ENCODE measurements at places on chromosomes 1 and 21. TPM values are rescaled to one million over a fixed set of nuclear protein-coding genes. Genes with fewer than 3 reads are reported as not detected.

GRCh38 chr21:45410151-45410864, 5.3 kb downstream of the COL18A1 start:
- no peaks in the 10 kb centered on the region for H3K36me3 ChIP-seq
- H3K4me3 ChIP-seq = no peak overlapping the region
- H3K27me3 ChIP-seq = peaks cover 16% of the 10 kb centered on the region
- no peak overlapping the region for H3K27ac ChIP-seq
- no peak for DNase-seq
- H3K4me1 ChIP-seq = no peaks in the 10 kb centered on the region

DNA sequence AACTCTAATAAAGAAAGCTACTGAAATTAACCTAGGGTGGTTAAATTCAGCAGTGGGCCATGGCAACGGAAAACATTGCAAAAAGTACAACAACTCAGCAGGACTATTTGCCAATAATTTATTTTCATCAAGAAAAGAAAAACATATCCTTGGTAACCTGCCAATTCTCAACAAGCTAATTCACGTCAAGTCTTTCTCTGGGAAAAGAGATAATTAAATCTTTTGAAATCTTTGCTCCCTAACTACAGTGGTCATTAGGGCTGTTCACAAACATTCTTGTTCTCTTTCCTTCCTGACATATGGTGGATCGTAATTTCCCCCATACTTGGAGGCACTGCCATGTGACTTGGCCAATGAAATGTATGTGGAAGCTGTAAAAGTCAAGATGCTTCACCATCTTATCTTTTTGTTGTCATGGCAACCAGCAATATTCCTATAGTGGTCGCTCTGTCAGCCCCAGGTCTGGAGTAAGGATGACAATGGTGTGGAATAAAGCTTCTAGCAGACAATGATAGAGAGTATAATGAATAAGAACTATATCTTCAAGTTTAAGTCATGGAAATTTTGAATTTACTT, 29.6 kb upstream of the ZNF326 start:
- H3K27ac ChIP-seq = no peak overlapping the region
- peaks cover 5% of the 10 kb centered on the region for H3K4me1 ChIP-seq
- no peaks in the 10 kb centered on the region for H3K27me3 ChIP-seq
- no peaks in the 10 kb centered on the region for H3K36me3 ChIP-seq
- H3K4me3 ChIP-seq = no peak overlapping the region

Gene TFF3
- total RNA-seq = not detected

GRCh38 chr1:225468270-225469020, 40.6 kb upstream of the LBR start:
- H3K27ac ChIP-seq = peak overlapping the region; percentile 97
- peak; percentile 50 for DNase-seq
- peak overlapping the region; percentile 55 for H3K4me3 ChIP-seq
- no peaks in the 10 kb centered on the region for H3K27me3 ChIP-seq
- H3K4me1 ChIP-seq = peaks cover 53% of the 10 kb centered on the region

DNA sequence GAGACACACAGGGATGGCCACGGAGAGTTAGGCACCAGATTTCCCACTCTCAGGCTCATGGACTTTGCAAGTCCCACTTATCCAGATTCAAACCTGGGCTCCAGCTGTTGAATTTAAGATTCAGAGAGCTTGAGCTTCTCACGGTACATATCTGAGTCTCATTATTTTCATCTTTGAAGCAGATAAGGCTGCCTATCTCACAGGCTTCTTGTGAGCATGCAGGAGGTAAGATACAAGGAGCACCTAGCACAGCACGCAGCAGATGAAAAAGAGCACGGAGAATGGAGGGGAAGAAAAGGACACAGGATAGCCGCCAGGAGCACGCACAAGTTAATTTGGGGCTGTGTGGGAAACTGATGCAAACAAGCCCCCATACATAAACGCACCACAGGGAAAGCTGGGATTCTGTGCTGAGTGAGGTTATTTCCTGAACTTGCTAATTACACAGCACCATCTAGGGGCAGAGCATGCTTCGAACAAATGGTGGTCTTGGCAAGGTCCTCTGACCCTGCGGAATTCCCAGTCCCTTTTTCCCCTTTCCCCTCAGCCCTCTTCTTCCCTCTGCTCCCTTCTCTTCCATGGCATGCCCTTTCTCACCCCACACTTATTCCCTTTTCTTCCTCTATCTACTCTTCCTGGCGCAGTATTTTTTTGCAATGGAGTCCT, 134.7 kb upstream of the VANGL1 start:
- no peaks in the 10 kb centered on the region for H3K27me3 ChIP-seq
- no peak for DNase-seq
- H3K4me3 ChIP-seq = no peak overlapping the region

Gene ODR4
- 20.3 TPM for total RNA-seq

GRCh38 chr1:195941795-195942194, 666.4 kb downstream of the KCNT2 start:
- no peaks in the 10 kb centered on the region for H3K27me3 ChIP-seq
- H3K4me3 ChIP-seq = no peak overlapping the region
- no peaks in the 10 kb centered on the region for H3K4me1 ChIP-seq
- H3K27ac ChIP-seq = no peak overlapping the region

DNA sequence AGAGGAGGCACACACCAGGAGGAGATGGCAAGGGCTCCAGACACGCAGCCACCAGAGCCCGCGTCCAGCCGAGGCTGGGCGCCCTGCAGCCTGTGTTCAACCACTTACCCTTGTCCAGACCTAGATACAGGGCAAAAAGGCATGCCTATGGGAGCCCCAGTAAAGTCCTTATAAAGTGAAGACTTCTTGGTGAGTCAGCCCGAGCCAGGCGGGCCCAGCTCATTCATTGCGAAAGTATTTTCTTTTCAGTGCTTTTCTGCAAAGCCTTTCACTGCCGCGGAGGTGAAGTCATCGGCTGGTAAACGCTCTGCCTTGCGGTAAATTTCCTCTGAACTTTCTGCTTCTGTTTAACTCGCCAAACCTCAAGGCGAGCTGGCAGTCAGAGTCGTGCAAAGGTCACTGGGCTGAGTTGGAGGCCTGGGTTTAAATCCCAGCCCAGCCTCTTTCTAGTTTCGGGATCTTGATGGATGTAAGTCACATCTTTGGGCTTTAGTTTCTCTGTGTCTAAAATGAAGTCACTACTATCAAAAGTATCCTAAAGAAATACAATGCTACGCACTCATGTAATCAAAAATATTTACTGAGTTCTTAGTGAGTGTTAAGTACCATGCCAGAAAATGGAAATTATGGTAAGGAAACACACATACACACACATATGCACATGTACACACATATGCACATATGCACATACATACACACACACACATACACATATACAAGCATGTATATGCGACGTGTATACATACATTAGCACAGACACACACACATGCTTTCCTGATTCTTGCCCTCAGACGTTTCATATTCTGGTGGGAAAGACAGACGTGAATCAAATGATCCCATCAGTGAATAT, 54.7 kb upstream of the IFFO2 start:
- H3K4me1 ChIP-seq = peaks cover 12% of the 10 kb centered on the region
- H3K27me3 ChIP-seq = no peaks in the 10 kb centered on the region
- no peak overlapping the region for H3K27ac ChIP-seq
- H3K4me3 ChIP-seq = no peak overlapping the region
- peak; percentile 60 for DNase-seq

All from natural killer cell (primary cell).